ENCODE measurements at places on chromosomes 16 and 17.

DNA sequence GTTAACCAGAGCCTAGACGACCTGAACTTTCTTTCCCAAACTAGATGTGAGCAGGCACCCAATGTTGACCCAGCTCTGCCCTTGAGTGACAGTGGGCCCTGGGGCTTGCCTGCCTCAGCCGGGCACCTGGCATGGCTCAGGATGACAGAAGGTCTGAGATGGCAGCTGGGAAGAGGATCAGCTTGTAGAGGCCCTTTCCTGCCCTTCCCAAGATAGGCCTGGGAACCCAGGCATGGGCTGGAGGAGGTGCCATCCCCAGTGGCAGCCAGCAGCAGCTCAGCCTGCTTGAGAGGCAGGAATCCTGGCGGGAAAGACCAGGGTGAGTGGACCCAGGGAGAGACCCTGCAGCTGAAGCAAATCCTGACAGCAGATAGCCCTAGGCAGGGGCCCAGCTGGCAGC lies 59.1 kb downstream of the PIPOX start:
- no peak for DNase-seq

GRCh38 chr17:50769884-50770283 lies 2.6 kb upstream of the ANKRD40CL start:
- DNase-seq = no peak

- DNase-seq = no peak
Observed at GRCh38 chr17:31236712-31237111, 60.3 kb downstream of the OMG start.

DNA sequence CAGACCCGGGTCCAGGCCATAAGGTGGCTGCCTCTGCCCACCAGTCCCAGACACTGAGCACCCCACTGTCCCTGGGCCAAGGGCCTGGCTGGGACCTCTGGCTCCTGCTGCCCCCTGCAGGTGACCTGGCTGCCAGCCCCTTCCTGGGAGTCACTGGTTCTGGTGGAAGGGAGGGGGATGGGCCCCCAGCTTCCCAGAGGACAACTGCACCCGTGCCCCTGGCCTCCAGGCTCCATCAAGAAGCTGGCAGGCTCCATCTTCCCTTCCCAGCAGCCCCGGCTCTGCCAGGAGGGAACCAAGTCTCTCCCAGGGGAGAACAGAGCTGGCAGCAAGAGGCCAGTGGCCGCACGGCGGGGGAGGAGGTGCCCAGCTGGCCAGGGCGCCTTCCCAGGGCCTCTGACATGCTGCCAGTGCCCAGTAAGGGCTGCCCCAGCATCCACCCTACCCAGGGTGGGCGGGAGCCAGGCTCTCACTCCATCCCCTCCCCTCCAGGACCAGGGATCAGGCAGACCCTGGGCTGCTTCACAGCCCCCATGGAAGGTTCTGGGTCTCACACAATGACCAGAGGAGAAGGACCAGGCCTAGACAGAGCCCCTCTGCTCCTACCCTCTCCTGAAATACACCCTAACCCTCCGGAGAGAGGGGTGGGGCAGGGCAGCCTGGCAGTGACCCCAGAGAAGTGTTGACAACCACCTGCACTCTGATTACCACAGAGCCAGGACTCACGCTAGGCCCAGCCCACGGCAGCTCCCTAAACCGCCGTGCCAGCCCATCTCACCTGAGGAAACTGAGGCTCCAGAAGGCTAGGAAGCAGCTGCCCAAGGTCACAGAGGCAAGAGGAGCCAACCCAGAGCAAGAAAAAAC lies 3.6 kb downstream of the CLUH start:
- peak; percentile 81 for DNase-seq

DNA sequence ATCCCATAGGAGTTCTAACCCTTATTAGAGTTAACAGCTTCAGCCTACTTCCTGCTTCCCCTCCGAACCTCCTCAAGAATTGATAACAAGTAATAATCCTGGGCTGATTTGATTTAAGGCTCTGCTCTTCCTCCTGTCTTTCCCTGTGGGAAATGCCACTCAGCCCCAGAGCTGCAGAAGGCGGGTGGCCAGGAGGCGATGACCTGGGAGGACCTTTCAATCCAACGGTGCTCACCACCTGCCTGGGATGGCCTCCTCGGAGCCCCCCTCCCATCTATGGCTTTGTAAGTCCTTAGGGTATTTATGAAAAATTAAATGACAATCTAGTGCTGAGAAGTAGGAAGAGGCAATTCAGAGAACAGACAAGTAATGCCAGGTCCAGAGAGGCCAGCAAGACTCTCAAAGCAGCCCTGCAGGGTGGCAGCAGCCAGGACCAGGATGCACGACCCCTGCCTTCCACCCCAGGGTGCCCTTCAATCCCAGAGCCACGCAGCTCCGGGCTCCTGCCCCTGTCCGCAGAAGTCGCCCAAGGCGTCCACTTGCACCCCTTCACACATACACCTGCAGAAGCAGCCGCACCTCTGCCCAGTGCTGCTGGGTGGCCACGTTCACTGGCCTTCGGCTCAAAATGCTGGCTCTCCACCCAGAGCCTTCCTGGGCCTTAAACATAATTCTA lies 34.3 kb downstream of the ABR start:
- DNase-seq = no peak

- DNase-seq = no peak
Observed at GRCh38 chr17:76241691-76242255, 1.5 kb upstream of the RNF157 start.

GRCh38 chr17:6555331-6556120 lies 829 bp downstream of the PITPNM3 start:
- no peak for DNase-seq

- no peak for DNase-seq
Observed at GRCh38 chr16:66845080-66845410, 831 bp downstream of the CA7 start.

DNA sequence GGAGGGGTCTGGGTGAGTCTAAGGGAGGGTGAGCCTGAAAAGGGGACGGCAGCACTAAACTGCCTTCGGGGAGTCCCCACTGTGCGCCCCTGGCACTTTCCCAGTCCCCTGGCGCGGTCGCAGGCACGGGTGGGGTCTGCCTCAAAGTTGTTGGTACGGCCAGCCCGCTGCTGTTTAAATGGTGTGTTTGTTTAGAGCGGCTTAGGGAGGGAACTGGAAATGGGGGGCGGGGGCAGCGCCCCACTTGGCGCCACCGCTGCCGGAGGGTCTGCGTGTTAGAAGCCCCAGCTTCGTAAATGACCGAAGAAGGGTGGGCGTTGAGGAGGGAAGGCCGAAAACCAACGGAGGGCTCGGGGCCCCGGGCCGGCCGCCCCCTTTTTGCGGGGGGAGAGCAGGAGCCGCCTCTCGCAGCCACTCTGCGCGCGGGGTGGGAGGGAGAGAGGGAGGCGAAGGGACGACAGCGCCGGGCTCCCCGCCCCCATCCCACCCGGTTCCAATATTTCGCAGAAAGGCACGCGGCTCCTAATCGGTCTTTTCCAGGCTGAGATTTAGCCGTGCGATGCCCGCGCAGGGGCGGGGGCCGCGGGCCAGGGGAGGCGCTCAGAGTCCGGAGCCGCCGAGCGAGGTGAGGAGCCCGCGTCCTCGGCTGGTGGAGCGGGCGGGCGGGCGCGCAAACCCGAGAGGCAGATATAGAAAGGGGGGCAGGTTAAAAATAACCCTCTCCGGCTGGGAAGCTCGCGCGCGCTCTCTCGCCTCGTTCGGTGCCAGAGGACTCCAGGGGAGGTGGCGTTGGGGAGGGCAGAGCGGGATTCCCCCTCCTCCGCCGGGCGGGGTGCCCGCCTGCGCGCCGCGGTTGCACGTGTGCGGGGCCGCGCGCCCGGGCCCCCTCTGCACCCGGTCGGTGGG lies 54.9 kb downstream of the SREBF1 start:
- DNase-seq = peak; percentile 90

- peak; percentile 2 for DNase-seq
Observed at GRCh38 chr16:4882633-4883285, 35.5 kb downstream of the UBN1 start.

GRCh38 chr17:30323895-30324319 lies 9.9 kb downstream of the TMIGD1 start:
- no peak for DNase-seq

DNA sequence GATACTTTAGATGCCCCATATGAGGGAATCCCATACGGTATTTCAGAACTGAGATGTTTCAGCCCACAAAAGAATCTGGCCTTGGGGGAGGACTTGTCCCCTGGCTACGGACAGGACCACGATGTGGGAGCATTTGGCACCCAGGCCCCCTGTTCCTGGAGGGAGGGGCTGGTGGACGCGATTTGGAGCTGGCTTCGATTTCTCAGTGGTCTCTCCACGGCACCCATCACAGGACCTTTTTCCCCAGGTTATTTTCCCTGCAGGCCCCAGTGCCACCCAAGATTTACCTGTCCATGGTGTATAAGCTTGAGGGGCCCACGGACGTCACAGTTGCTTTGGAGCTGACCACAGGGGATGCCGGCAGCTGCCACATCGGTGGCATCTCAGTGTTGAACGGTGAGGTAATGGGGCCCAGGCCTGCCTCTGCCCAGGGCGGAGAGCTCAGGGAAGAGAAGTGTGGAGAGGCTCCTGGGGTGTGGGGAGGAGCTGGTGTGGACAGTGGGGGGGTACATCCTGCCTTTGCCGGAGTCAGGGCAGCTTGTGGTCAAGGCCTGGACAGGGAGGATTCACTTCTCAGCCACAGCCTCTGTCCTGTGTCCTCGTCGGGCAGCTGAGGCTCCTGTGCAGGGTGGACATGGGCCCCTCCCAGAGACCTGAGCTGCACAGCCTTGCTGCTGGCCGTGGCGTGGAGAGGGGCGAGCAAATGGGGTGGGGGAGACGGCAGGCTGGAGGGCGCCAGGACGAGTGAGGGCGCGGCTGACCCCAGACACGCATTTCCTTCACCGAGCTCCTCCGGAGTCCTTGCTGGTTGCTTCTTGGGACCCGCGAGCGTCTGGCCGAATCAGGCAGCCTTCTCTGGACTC lies 9.9 kb downstream of the ENGASE start:
- DNase-seq = peak; percentile 70

Measured in posterior vena cava (tissue), 2 donors.